MM.1S (cell line): ENCODE measurements at places on chromosomes 1 and 21.

GRCh38 chr1:157043685-157044084, 1.9 kb downstream of the ARHGEF11 start:
- no peak for DNase-seq
- no peaks in the 10 kb centered on the region for H3K27me3 ChIP-seq
- no peak overlapping the region for H3K27ac ChIP-seq
- H3K36me3 ChIP-seq: no peaks in the 10 kb centered on the region
- H3K4me1 ChIP-seq: peaks cover 30% of the 10 kb centered on the region

DNA sequence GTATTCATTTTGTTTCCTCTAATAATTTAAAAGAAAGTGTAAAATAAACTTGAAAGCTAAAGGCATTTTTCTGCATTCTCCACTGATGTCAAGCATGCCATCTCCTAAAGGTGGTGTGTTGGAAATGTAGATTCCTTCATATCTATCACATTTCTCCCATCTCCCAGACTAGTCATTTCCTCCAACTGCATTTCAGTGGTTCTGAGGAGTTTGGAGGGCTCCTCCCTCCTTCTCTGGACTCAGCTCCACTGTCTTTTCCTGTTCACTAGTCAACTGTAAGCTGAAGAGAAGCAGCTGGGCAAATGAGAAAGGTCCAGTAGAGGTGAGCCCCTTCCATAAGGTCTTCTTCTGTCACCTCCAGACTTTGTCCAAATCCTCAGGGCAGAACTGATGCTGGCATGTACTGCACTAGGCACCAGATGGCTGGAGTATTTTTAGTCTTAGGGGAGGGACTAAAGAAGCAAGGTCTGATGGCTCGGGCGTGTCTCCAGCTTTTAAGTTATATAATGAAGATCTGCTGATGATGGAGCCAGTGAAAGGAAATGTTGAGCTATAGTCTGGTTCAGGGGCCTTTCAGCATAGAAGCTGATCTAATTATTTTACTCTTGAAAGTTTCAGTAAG, 186.1 kb downstream of the NTNG1 start:
- H3K4me1 ChIP-seq: peaks cover 5% of the 10 kb centered on the region
- DNase-seq: peak; percentile 39
- H3K27ac ChIP-seq: no peak overlapping the region

GRCh38 chr1:160363951-160364735, 2.7 kb upstream of the NHLH1 start:
- no peak for DNase-seq
- no peak overlapping the region for H3K4me3 ChIP-seq
- no peak overlapping the region for H3K27ac ChIP-seq
- H3K27me3 ChIP-seq: no peaks in the 10 kb centered on the region

- no peak overlapping the region for H3K27ac ChIP-seq
- no peaks in the 10 kb centered on the region for H3K36me3 ChIP-seq
- H3K4me1 ChIP-seq: no peaks in the 10 kb centered on the region
- no peak for DNase-seq
- H3K27me3 ChIP-seq: no peaks in the 10 kb centered on the region
These were observed 69.6 kb downstream of the PGM1 start for GRCh38 chr1:63662841-63663240.

DNA sequence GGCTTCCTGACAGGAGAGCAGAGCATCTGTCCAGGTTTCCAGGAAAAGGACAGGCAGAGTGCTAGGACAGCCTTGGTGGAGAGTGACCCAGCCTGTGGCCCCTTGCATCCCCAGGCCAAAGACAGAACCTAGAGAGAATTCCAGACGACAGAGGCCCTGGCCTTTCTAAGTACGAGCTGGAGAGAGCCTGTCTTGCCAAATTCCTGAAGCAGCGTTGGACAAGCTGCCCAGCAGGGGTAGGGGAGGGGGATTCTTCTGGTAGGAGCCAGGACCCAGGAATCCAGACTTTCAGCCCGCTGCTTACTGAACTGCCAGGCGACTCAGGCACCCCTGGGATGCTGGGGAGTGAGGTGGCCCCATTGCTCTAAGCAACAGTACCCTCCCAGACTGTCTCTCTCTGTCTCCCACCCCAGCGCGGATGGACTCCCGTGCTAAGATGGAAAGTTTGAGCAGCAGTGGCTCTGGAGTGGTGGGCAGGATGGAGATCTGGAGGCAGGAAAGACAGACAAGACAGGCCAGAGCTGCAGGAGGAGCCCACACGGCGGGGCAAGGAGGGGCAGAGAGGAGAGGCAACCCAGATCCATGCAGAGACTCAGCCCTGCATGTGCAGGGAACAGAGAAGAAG, 8.8 kb upstream of the PEAR1 start:
- no peak for DNase-seq
- H3K27me3 ChIP-seq: peaks cover 30% of the 10 kb centered on the region
- H3K4me3 ChIP-seq: no peak overlapping the region
- peaks cover 11% of the 10 kb centered on the region; the same call in 1 of the 2 replicates for H3K4me1 ChIP-seq
- H3K27ac ChIP-seq: no peak overlapping the region

DNA sequence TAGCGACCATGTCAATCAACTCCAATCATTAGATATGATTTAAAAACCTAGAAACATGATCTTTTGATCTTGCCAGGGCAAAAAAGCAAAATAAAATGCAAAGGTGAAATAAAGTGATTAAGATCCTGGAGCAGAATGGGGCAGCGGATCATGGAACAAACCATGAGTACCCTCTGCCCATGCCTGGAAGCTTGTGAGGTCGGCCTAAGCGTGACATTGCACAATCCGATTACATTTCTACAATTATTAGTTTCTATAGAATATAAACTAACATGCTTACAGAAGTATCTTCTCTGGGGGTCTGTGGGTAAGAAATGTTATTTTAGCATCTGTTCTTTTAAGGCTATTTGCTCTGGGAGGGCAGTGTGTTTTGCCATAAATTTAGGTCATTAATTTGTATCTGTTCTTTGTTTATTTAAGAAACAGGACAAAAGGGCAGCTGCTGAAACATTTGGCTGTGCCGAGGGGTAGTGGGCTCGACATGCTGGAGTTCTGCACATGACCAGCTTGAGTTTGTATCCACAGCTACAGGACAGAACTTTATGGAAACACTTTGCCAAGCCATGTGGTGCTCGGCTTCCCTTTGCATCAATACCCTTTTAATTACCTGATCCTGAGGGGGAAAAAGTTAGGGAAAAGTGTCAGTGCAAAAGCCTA, 55.9 kb downstream of the ZBTB18 start:
- no peak for DNase-seq
- no peaks in the 10 kb centered on the region for H3K27me3 ChIP-seq

DNA sequence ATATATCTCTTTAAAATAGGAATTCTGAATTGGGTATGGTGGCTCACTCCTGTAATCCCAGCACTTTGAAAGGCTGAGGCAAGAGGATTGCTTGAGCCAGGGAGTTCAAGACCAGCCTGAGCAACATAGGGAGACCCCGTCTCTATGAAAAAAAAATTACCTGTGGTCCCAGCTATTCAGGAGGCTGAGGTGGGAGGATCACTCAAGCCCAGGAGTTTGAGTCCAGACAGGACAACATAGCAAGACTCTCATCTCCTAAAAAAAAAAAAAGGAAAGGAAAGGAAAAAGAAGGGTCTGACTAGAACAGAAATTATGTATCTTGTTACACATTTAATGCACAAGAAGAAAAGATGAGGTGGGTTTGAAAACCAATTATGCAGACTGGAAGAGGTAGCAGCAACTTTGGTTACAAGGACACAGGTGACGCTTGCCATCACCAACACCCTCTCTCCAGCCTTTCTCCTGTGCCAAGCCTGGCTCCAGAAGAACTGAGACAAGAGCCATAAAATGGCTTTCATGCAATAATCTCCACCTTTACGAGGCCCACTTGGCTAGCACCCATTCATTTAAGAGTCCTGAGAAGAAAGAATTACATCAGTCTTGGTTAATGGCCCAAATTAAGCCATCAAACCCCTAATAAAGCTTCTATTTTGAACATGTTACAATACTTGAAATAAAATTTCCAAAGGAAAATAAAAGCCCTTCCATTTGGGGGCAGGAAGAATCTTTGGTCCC, 4.8 kb upstream of the SELENBP1 start:
- no peaks in the 10 kb centered on the region for H3K27me3 ChIP-seq
- no peak overlapping the region for H3K27ac ChIP-seq
- H3K4me1 ChIP-seq: no peaks in the 10 kb centered on the region
